Activated naive CD4-positive, alpha-beta T cell (primary cell): ENCODE measurements at places on chromosomes 2 and 18.

- DNase-seq, result no peak
These were observed 24.8 kb downstream of the CYTIP start for GRCh38 chr2:157419031-157419575.

DNA sequence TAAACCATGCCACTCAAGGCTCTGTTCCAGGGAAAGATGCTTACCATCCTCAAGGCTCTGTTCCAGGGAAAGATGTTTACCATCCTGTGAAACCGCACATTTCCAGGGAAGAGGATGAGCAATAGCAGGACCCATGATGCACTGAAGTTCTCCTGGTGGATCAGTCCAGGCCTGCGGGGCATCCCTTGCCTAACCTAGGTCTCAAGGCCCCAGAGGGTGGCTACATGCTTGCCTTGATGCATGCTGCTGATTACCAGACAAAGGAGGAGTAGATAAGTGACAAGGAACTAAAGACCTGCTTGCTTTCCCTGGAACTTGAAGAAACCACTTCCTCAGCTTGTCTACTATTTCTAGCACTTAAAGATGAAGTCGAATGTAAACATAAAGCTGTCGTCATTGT is 111.0 kb upstream of the LINC00305 start:
- no peak for DNase-seq

DNA sequence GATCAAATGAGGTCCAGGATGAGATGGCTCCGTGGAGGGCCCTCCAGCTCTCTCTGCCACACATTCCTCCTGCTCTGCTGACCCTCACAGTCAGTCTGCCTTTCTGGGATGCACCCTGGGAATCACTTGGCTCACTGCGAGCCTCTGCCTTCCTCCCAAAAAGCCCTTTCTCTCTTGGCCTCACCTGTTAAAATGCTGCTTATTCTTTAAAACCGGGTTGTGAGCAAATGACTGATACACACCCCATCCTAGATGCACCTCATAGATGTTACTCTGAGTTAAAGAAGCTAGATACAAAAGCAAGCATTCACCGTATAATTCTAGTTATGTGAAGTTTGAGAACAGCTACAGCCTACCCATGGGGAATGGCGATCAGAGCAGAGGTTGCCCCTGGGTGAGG is 167.7 kb upstream of the MYCN start:
- no peak for DNase-seq

GRCh38 chr18:42045346-42045745 is 90.3 kb downstream of the PIK3C3 start:
- DNase-seq, result no peak

DNA sequence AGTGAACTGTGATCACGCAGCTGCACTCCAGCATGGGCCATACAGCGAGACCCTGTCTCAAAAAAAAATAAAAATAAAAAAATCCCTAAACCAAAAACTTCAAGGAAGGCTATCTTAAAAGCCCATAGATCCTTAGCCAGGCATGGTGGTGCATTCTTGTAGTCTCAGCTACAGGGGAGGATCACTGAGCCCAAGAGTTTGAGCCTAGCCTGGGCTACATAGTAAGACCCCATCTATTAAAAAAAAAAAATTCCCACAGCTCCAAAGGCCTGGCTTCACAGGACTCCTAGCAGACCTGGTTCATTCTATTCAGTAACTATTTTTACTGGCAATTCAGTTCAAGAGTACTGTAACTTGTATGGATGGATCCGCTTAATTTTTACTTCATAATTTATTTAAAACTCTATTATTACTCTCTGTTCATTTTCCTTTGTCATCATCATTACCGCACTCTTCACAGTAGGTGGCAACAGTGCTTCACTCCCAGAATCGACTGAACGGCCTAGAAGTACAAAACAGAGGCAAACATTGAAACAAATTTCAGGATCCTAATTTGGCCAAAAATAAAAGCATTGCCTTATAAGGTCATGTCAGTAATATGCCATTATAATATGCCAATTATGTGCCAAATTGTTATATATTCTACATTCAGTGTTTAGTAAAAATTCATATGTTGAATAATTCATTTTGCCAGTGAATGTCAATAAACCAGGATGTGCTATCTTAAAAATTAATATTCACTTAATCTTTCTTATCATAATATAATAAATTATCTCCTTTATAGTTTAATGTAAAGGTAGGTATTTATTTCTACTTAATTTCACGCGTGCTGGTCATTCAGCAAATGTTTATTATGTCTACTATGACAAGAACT is 14.3 kb upstream of the STAM2 start:
- DNase-seq, result no peak

DNA sequence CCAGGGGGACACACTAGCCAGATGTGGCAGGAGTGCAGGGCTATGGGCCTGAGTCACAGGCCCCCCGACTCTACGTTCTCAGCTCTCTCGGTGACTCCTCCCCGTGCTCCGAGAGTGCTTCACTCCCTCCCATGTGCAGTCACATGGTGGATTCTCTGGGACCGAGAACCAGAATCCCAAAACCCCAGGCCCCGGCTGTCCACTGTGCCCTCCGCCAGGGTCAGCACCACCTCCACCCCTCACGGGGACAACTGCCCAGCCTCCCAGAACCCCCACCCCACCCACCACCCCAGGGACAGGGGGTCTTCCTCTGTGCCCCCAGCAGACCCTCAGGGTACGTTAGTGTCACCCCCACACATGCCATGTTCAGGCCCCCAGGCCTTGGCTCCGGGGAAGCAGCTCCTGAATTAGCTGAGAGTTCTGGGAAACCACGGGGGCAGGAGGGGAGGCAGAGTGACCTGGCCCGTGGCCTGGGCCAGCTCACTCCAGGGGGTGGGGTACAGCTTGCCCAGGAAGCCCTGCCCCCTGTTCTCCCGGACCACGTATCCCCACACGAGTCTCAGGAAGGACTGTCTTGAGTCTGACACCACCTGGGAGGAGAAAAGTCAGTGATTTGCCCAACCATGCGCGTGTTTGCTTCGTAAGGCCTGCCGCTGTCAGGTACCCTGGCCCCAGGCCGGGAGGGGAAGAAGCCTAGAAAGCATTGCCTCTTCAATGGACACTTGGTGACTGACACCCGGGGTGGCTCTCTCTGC is 4.4 kb downstream of the RAMP1 start:
- DNase-seq, result no peak

GRCh38 chr18:26473672-26474071 is 74.7 kb downstream of the KCTD1 start:
- DNase-seq, result no peak

- DNase-seq, result no peak
These were observed 361.2 kb downstream of the LRRTM4 start for GRCh38 chr2:77161009-77161408.

DNA sequence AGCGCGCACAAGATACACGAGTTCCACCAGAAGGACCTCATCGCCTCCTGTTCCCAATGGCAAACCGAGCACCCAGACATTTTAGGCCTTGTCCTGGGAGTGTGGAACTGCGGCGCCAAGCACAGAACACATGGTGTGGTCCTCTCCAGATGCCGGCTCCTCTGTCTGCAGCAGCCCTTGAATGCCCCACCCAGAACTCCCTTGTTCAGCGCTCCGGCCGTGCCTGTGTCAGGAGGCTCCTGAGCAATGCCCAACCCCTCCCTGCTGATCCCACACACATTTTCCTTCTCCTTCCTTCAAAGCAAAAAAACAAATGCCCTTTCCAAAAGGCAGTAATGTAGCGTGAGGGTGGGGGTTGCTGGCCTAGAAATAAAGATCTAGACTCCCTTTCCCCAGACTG is 89.8 kb downstream of the GFPT1 start:
- DNase-seq, result no peak

- no peak for DNase-seq
These were observed 82.6 kb downstream of the EN1 start for GRCh38 chr2:118764855-118765254.

- no peak for DNase-seq
These were observed 2.1 kb upstream of the TRABD2A start for GRCh38 chr2:84882775-84883550.

- no peak for DNase-seq
These were observed 133.6 kb downstream of the MBD2 start for GRCh38 chr18:54090856-54091255.

DNA sequence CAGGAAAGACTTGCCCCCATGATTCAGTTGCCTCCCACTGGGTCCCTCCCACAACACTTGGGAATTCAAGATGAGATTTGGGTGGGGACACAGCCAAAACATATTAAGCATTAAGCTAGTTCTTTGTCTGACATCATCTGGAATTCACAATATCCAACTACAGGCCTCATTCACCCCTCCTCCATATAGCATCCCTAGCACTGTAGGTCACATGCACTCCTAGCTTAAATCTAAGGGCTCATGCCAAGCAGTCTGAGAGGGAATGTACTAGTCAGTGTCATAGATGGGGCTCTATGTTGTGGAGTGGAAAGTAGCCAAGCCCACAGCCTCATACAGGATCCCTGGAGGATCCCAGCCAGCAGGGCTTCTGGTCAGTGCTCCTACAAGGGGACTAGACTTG is 92.1 kb downstream of the IRS1 start:
- no peak for DNase-seq

DNA sequence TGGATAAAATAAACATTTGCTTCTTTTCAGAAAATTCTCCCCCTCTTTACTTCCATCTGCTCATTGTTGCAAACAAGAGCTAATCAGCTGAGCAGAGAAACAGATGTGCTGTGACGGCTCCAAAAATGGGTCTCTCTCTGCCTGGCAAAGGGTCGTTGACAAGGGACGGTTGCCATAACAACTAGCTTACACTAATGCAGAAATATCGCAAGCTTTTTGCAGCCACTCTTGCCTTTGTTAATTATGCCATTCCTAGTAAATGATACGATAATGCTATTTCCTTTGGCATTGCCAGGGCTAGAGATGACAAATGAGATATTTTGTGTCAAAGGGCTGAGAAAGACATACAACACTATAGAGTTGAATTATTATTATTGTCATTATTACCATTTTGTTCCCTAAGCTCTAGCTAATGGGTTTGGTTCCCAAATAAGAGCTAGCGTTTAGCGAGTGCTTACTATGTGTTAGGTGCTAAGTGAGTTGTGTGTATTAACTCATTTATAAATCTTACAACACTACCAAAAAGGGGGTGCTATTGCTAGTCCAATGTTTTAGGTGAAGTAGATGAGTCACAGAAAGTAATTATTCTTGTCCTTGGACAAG is 46.8 kb downstream of the MYO3B start:
- no peak for DNase-seq
